ENCODE measurements at places on chromosomes 7 and 10.

GRCh38 chr10:121245754-121246153, 352.5 kb downstream of the FGFR2 start:
- DNase-seq: no peak

DNA sequence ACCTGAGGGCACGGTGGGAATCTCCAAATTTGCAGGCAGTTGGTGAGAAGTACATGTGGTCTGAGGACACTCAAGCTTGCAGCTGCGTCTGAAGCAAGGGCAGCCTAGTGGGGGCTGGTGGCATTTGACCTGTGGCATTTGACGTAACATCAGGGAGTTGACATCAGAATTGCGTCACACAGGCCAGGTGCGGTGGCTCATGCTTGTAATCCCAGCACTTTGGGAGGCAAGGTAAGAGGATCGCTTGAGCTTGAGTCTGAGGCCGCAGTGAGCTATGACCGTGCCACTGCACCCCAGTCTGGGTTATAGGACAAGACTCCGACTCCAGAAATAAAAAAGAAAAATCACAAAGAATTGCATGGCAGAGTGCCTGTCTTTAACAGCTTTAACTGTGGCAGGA, 25.6 kb upstream of the RBAK start:
- DNase-seq: no peak

GRCh38 chr10:42367532-42368230, 270.7 kb downstream of the ZNF33B start:
- no peak for DNase-seq

GRCh38 chr10:23523251-23523650, 84.4 kb downstream of the OTUD1 start:
- DNase-seq: no peak

GRCh38 chr10:87531908-87532622, 27.4 kb downstream of the MINPP1 start:
- DNase-seq: no peak

DNA sequence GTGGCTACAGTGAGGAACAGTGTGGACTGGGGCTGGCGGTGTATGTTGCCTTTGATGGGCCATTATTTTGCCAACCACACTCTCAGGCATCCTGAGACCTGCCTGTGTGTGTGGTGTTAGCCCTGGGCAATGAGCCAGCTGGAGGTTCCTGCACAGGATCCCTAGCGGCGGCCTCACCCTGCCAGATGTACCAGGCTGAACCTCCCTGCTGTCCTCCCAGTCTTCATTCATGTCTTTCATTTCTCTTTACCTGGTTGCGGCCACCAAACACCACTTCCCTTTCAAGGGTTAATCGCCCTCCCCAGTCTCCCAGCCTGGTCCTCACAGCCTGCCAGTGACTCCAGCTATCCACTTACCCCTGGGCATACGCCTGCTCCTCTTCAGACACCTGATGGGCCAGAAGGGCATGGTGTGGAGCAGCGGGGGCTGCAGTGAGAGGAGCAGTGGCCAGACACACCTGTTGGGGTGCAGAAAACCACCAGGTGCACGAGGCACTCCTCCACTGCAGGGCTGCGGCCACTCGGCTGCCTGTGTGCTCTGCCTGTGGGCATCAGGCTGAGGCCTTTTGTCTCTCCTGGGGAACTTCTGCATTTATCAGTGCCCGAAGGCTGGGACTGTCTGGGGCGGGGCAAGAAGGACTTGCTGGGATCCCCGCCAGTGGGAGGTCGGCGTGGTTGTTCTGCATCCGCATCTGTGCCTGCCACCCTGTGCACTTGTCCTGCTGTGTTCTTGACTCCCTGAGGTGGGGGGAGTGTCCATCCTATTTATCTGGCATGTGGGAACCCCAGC, 111.6 kb downstream of the ARHGAP22 start:
- peak; percentile 48 for DNase-seq

GRCh38 chr10:17425584-17426262, 28.7 kb downstream of the ST8SIA6 start:
- DNase-seq: no peak

DNA sequence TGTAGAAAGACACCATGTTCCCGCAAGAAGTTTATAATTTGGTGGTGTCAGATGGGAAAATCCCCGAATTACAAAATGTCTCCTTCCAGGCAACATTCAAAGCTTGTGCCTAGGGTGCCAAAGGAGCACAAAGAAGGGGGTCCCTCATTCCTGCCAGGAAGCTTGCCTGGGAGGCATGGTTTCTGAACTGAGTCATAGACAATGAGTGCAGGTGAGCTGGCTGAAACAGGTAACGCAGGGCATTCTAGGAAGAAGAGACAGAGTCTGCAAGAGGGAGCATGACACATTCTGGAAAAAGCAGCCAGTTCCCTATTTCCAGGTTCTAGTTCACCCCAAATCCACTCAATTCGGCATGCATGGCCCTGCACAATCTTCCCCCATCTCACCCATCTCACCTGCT, 11.9 kb upstream of the CALU start:
- DNase-seq: no peak

DNA sequence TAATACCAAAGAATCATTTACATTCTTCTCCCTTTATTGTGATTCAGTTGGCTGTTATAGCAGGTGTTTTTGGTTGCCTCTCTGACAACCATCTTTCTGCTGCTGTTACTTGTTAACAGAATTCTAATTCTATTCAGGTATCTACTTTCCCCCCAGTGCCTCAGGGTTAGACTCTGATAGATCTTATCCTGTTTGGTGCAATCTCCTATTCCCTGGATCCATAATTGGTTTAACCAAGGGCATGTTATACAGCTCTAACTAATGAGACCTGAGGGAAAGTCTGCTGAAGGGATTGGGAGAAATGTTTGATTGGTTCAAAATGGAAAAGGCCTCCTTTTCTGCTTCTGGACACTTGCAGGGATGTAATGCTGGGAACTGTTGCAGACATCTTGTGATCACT, 161.5 kb downstream of the GPR158 start:
- DNase-seq: no peak
